Body of pancreas (tissue), 4 donors: ENCODE measurements at places on chromosomes 13 and 19. TPM values are rescaled to one million over a fixed set of nuclear protein-coding genes. Genes with fewer than 3 reads are reported as not detected.

- DNase-seq: no peak
These were observed 41.7 kb downstream of the HTR2A start for GRCh38 chr13:46855166-46855565.

DNA sequence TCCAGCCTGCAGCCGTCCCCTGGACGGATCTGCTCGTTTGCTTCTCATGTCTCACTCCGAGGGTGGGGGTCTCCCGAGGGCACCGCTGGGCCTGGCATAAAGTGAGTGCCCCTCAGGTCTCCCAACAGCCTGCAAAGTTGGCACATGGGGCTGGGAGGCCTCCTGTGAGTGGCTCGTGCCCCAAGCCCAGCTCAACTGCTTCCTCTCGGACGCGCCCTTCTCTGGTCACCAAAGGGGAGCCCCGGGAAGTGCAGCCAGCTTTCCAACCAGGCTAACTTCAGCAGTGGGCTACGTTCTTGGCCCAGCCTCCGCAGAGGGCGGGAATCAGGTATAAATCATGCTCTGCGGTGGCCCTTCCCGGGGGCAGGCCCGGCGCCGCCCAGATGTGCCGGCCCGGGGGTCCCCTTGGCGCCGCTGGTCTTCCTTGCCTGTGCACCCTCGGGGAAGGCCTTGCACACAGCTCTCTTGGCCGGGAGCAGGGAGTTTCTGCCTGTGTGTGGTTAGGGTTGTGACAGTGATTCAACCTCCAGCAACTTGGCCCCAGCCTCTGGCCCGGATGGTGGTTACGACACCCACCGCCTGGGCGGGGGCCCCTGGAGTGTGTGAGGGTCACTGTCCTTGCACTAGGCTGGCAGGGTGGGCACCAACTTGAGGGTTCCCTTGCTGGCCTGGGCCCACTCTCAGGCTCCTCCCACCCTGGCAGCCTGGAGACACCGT is 20.7 kb downstream of the CEBPG start:
- no peak for DNase-seq

The ZNF613 gene
- 2.3 TPM for total RNA-seq

The LHB gene
- total RNA-seq: 45.8 TPM

DNA sequence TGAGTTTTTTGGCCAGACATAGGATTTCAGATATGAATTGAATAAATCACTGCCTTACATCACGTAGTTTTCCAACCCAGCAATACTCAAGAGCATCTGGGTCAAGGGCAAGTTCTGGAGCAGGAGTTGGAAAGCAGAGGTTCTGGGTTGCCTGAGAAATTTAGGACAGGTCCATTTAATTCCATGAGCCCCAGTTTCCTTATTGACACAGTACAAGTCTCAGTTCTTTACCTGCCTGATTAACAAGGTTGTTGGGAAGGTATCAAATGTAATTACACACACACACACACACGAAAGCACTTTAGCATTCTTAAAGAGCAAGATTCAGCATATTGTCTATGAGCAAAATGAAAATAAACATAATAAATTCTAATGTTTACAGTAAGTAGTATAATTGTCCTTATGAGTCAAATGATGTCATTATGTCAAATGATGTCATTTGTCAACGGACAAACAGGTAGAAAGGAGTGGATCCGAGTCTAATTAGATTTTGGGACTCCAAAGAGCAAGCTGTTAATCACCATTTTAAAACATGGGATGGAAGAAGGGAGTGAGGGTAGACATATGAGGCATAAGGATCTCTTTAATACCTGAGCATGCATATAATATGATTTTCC is 268.4 kb upstream of the ARGLU1 start:
- DNase-seq: no peak

GRCh38 chr13:93304134-93304533 is 77.5 kb downstream of the GPC6 start:
- no peak for DNase-seq

- DNase-seq: no peak
These were observed 94.1 kb upstream of the FRY start for GRCh38 chr13:31937436-31937835.

- no peak for DNase-seq
These were observed 314.7 kb upstream of the DACH1 start for GRCh38 chr13:72181661-72182060.

- DNase-seq: no peak
These were observed 966.0 kb downstream of the PCDH17 start for GRCh38 chr13:58597552-58597951.

DNA sequence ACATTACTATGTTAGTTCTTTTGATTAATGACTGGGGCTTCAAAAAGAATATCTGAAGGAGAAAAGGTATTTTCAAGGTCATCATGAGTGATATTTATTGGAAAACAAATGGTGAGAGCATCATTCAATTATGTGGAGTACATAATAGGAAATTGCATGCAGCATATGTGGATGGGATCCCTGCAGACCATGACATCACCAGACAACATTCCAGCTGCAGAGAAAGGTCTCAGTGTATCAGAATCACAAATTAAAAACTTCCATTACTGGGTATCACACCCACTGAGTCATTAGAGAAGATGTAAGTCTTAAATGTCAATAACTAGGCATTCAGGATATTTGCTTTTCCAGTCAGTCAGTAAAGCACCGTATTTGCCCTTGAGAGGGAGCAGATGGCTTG is 574.4 kb upstream of the SLC10A2 start:
- no peak for DNase-seq

- no peak for DNase-seq
These were observed 38.9 kb downstream of the TMED1 start for GRCh38 chr19:10797078-10797477.

The CD33 gene
- total RNA-seq: 1.3 TPM

The FCHO1 gene
- 1.6 TPM for total RNA-seq
